ENCODE measurements at places on chromosomes 12 and 14. TPM values are rescaled to one million over a fixed set of nuclear protein-coding genes. Genes with fewer than 3 reads are reported as not detected.

DNA sequence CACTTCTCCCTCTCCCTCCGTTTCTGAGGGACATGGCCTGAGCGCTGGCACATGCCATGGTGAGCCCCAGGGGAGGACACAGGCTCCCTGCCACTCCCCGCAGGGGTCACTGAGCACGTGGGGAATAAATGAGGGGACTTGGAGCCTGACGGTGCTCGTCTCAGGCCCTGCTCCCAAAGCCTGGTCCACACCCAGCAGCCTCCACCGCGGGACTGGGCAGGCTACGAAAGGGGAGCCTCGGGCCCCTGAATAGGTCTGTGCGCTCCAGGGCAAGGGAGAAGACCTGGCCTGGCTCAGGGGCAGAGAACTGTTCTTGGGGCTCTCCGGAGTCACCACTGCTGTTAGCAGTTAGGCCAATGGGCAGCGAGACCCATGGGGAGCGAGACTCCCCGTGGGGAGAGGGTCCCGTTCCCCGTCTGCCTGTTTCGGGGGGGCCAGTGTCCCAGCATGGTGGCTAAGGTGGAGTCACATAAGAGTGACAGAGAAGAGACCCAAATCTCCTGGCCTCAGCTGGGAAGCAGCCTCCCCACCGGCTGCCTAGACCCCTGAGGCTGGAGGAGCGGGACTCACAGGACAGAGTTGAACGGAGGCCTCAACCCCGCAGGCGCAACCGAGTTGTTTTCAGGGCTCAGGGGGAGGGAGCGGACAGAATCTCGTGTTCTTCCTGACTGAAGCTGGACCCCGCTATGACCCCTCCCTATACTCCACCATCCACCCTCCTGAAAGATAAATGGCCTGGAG lies 329.8 kb upstream of the SFSWAP start:
- DNase-seq = no peak

- no peak for DNase-seq
Observed at GRCh38 chr12:45166056-45166455, 49.8 kb upstream of the ANO6 start.

DNA sequence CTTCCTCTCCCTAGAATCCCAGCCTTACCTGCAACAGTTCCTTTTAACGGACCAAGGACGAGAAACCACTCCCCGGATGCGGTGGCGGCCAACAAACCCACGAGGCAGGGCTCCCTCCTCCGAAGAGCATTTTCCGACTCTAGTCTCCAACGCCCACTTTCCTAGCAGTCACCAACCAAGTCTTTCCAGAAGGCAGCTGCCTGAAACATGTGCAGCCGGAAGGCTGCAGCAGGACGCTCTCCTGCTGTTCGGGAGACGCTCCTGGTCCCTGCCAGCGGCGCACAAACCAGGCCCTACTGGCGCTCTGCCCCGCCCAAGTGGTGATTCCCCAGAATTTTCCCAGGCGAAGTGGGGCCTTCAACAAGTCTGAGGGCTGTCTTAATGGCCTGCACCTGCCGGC lies 21.1 kb upstream of the ADAM20 start:
- no peak for DNase-seq

DNA sequence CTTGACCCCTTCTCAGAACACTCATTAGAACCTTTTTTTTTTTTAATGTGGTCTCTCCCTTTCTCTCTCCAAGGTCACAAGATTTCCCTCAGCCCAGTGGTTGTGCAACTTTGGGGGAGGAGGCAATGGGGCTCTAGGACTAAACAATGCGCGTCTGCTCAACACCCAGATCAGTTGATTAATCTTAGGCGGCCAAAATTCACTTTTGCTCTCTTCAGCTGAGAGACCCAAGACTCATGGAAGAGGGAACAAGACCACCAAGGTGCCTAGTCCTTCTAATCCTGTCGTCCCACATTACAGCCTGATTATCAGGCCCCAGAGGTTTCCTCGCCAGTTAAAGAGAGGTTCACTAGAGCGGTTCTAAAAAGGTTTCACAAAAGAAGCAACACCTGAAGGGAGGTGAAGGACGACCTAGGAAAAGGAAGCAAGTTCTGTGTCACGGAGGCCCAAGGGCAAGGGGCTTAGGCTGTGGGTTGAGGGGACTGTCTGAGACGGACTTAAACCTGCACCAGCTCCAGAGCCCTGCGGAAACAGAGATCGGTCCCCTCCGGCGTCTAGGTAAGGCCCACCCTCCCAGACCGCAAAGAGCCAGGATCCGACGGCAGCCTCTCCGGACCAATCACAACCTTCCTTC lies 824 bp upstream of the TARBP2 start:
- peak; percentile 53 for DNase-seq

DNA sequence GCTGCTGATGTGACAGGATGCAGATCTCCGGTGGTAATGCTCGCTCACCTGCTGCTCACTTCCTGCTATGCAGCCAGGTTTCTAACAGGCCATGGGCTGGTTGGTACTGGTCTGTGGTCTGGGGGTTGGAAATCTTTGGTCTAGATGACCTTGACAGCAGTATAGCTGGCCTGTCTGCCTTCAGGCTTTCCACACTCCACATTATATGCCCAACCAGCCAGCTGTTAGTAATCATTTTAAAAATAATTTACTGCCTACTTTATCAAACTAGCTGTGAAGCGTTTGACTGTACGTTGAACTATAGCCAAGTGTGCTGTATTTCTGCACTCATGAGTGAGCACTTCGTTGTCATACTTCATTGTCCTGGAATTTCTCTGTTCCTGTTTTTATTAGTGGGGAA lies 424.0 kb upstream of the GARIN6 start:
- DNase-seq = no peak

DNA sequence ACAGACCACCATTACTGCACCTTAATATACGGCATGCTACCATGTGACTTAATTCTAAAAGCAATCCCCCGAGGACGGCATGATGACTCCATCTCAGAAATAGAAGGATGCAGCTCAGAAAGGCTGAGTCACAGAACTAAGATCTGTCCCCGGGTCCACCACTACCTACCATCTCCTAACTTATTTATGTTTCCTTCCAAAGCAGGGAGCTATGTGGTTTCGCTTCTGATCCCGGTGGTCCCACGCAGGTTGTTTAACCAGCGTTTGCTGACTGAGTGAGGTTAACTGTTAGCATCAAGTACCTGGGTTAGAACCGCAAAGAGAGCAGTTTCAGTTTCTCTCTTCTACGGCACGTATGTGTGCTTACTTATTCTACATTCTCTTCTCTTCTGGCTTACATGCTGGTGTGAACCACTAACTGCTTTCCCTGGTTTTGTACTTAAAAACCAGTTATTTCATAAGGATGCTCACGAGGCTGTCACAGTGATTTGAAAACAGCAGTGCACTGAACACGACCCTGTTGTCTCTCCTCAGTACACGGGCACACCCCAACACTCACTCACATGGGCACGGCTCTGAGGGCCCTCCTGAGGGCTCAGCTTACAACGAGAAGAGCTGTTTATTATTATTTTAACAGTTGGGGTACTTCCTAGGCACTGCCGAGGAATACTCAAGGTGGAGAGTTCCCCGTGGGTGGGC lies 66.7 kb downstream of the CCDC88C start:
- no peak for DNase-seq

GRCh38 chr12:34108405-34108803 lies 86.1 kb downstream of the ALG10 start:
- no peak for DNase-seq

DNA sequence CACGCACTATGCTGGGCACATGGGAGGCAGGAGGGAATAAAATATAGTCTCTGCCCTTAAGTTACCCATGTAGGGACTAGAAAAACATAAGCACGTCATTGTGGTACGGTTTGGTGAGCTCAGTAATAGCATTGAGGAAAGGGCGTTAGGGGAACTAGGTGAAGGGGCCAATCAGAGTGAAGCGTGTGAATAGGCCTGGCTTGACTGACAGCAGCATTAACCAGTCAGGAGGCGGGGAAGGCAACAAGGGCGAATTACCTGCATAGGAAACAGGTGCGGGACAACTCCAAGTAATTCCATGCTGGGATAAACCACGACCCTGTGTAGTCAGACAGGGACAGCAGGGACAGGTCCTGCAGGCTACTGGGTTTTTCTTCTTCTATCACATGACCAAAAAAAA lies 107.7 kb downstream of the UNC79 start:
- no peak for DNase-seq

- DNase-seq = no peak
Observed at GRCh38 chr14:86619726-86620125, 1089.8 kb downstream of the FLRT2 start.

- no peak for DNase-seq
Observed at GRCh38 chr12:104752016-104752415, 206.1 kb downstream of the SLC41A2 start.

DNA sequence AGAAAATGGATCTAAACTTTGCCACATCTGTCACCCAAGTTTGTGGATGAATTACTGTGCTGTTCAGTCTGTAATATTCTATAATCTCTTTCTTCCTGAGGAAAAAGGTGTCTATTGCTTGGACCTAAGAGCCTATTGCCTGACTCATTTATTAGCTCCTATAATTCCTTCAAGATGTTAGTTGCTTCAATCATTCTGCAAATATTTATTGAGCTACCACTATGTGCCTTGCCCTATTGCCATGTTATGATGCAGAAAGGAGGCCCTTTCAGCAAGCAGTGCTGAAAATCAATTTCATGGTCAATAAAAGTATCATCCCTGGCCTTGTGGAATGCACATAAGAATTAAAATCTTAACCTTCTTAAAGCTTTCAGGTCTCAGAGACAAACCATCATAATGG lies 113.6 kb downstream of the CCER1 start:
- no peak for DNase-seq

GRCh38 chr12:100718187-100718586 lies 76.4 kb upstream of the ANO4 start:
- DNase-seq = no peak

GRCh38 chr12:61780435-61780834 lies 479.8 kb upstream of the USP15 start:
- DNase-seq = no peak

- DNase-seq = no peak
Observed at GRCh38 chr14:20848316-20848954, 42.8 kb upstream of the RNASE3 start.

GRCh38 chr12:50174971-50175715 lies 8.0 kb upstream of the CERS5 start:
- no peak for DNase-seq

GRCh38 chr14:91041450-91041849 lies 19.0 kb downstream of the RPS6KA5 start:
- no peak for DNase-seq

DNA sequence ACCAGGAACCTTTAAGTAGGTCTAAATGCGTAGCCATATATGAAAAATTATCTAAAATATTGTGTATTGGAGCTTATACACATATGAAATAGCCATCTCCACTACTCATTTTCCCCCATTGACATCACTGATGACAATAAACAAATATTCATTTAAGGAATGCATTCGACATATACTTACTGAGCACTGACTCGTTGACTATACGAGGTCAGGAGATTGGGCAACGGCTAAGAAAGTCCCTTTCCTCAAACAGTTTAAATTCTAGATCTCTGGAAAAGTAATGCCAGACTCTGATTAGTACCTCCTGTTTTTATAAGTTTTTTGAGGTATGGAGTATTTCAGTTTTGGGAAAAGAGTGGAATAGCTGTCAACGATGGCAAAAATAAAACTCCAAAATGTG lies 139.4 kb upstream of the DIO2 start:
- DNase-seq = no peak

- DNase-seq = no peak
Observed at GRCh38 chr14:50800032-50800431, 30.9 kb downstream of the NIN start.

DNA sequence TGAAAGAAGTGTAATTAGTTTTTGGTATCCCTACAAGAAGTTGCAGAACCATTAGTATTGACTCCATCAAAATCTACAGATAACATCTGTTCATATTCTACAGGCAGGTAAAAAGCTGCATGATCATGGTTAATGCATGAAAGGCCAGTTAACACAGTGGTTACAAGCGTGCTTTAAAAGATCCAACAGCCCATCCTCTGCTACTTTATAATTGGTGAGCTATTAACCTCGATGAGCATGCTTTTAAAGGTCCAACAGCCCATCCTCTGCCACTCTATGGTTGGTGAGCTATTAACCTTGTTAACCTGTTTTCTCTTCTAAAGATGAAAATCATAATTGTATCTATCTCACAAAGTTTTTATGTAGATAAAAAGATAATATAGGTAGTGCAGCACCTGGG lies 289.3 kb downstream of the DUSP6 start:
- no peak for DNase-seq

DNA sequence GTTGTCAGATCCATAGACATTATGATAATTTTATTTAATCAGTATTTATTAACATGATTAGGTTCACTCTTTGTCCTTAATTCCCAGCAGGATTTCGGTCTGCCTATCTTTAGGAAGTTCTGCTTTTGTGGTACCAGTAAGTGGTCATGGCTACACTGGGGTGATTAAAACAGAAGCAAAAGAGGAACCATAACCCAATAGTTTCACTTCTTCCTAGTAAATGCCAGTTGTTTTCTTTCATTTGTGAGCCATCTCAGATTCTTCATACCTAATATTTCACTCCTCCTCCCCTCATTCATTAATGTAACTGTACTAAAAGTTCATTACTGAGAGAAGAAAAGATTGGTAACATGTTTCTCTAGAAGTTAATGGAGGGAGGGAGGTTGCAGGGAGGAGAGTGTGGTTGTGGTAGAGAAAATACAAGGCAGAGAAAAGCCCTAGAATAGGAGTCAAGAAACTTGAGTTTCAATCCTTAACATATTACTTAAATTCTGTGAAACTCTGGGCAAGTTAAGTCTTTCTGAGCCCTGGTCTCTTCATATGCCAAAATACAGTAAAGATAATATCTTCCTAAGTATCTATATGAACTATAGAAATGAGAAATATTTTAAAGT lies 101.2 kb downstream of the PEBP1 start:
- no peak for DNase-seq

The PPP1R1A gene
- total RNA-seq = 132 TPM

The SIX6 gene
- not detected for total RNA-seq

The SOAT2 gene
- total RNA-seq = not detected

The RND1 gene
- total RNA-seq = 4.4 TPM

The SLC25A47 gene
- total RNA-seq = not detected

The HNF1A gene
- not detected for total RNA-seq

The KRT74 gene
- not detected for total RNA-seq

The RNF212B gene
- not detected for total RNA-seq

Measured in omental fat pad (tissue), 4 donors.